B cell (primary cell): ENCODE measurements at places on chromosomes 2 and 18. TPM values are rescaled to one million over a fixed set of nuclear protein-coding genes. Genes with fewer than 3 reads are reported as not detected.

HOXD1 gene
- polyA plus RNA-seq = not detected in 2 replicates

CPLX4 gene
- not detected in 2 replicates for polyA plus RNA-seq

MAPRE3 gene
- polyA plus RNA-seq = 6.7 and 9.8 TPM in 2 replicates

ARHGEF33 gene
- 0.04 and 0.06 TPM in 2 replicates for polyA plus RNA-seq

ALPG gene
- polyA plus RNA-seq = not detected in 2 replicates

REG1B gene
- not detected in 2 replicates for polyA plus RNA-seq

FAM110C gene
- not detected in 2 replicates for polyA plus RNA-seq

DSG4 gene
- not detected in 2 replicates for polyA plus RNA-seq

CDCA7 gene
- polyA plus RNA-seq = 1.8 and 2.4 TPM in 2 replicates

BCS1L gene
- polyA plus RNA-seq = 84.4 and 104 TPM in 2 replicates

VIL1 gene
- 0.06 TPM in 1 of 2 replicates, not detected in the other for polyA plus RNA-seq

SCN2A gene
- 0.24 and 0.35 TPM in 2 replicates for polyA plus RNA-seq

XIRP2 gene
- polyA plus RNA-seq = not detected in 2 replicates

DNAJC27 gene
- polyA plus RNA-seq = 6.0 and 12.5 TPM in 2 replicates
